ENCODE measurements at places on chromosomes 5 and 9. TPM values are rescaled to one million over a fixed set of nuclear protein-coding genes. Genes with fewer than 3 reads are reported as not detected.

DNA sequence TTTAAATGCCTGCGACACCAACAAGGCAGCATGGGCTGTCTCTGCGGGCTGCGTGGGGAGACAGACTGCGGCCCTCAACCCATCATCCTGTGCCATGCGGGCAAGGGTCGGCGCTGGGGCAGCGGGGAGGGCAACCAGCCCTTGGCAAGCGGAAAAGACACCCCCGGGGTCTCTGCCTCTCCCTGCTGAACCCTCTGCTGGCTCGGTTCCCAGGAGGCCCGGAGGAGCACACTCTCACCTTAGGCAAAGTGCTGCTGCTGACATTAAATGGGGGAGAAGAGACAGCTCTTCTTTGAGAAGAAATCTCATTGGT lies 129.6 kb upstream of the PPP1R26 start:
- H3K4me1 ChIP-seq, result no peaks in the 10 kb centered on the region
- DNase-seq, result no peak
- no peaks in the 10 kb centered on the region for H3K36me3 ChIP-seq
- H3K27me3 ChIP-seq, result peaks cover 98% of the 10 kb centered on the region
- H3K27ac ChIP-seq, result no peak overlapping the region
- H3K4me3 ChIP-seq, result no peak overlapping the region

- no peaks in the 10 kb centered on the region for H3K36me3 ChIP-seq
- H3K27me3 ChIP-seq, result no peaks in the 10 kb centered on the region
- no peak for DNase-seq
- no peak overlapping the region for H3K27ac ChIP-seq
- H3K4me3 ChIP-seq, result no peak overlapping the region
- H3K4me1 ChIP-seq, result no peaks in the 10 kb centered on the region
Measured at GRCh38 chr5:40446910-40447309, 232.8 kb upstream of the PTGER4 start.

- H3K27ac ChIP-seq, result no peak overlapping the region
- peaks cover 51% of the 10 kb centered on the region for H3K36me3 ChIP-seq
- H3K4me3 ChIP-seq, result no peak overlapping the region
- DNase-seq, result no peak
- no peaks in the 10 kb centered on the region for H3K27me3 ChIP-seq
- peaks cover 6% of the 10 kb centered on the region for H3K4me1 ChIP-seq
Measured at GRCh38 chr5:172351240-172351778, 67.7 kb upstream of the UBTD2 start.

GRCh38 chr5:158492136-158492535 lies 607.6 kb downstream of the EBF1 start:
- no peak overlapping the region for H3K4me3 ChIP-seq
- H3K27me3 ChIP-seq, result no peaks in the 10 kb centered on the region
- no peaks in the 10 kb centered on the region for H3K36me3 ChIP-seq
- DNase-seq, result no peak
- peaks cover 11% of the 10 kb centered on the region for H3K4me1 ChIP-seq

Gene ADRB2
- total RNA-seq, result 5.1 TPM

Gene MEIKIN
- total RNA-seq, result not detected

Gene NUTM2G
- not detected for total RNA-seq

- H3K36me3 ChIP-seq, result no peaks in the 10 kb centered on the region
- no peak for DNase-seq
- H3K27ac ChIP-seq, result no peak overlapping the region
- peaks cover 5% of the 10 kb centered on the region for H3K4me1 ChIP-seq
- no peaks in the 10 kb centered on the region for H3K27me3 ChIP-seq
- no peak overlapping the region for H3K4me3 ChIP-seq
Measured at GRCh38 chr9:35156781-35157180, 5.0 kb upstream of the UNC13B start.

- H3K36me3 ChIP-seq, result no peaks in the 10 kb centered on the region
- no peaks in the 10 kb centered on the region for H3K27me3 ChIP-seq
- H3K4me1 ChIP-seq, result no peaks in the 10 kb centered on the region
- no peak overlapping the region for H3K27ac ChIP-seq
Measured at GRCh38 chr9:22343218-22343611, 103.4 kb upstream of the DMRTA1 start.

- H3K27ac ChIP-seq, result no peak overlapping the region
- no peaks in the 10 kb centered on the region for H3K36me3 ChIP-seq
- H3K4me3 ChIP-seq, result no peak overlapping the region
- no peaks in the 10 kb centered on the region for H3K27me3 ChIP-seq
Measured at GRCh38 chr9:113957821-113958341, 81.8 kb downstream of the ZNF618 start.

Gene DAB2
- 28.5 TPM for total RNA-seq

GRCh38 chr5:31059889-31060288 lies 133.6 kb upstream of the CDH6 start:
- no peaks in the 10 kb centered on the region for H3K36me3 ChIP-seq
- DNase-seq, result no peak
- no peak overlapping the region for H3K4me3 ChIP-seq
- H3K27ac ChIP-seq, result no peak overlapping the region
- no peaks in the 10 kb centered on the region for H3K27me3 ChIP-seq
- no peaks in the 10 kb centered on the region for H3K4me1 ChIP-seq

DNA sequence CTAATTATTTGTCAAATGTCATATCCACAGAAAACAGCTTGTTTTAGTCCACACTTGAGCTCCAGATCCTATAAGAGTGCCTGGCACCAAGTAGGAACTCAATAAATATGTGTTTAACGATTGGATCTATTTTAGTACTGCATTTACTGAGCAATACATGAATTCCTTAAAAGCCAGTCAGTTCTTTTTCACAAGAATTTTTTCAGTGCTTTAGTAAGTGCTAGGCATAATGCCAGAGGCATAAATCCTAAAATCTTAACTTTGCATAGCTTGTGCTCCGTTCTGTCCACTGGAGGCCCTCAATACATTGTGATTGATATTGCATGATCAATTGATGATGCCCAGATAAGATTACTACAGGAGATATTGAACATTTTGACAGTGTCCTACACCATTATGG lies 67.3 kb upstream of the PCSK5 start:
- H3K4me3 ChIP-seq, result no peak overlapping the region

GRCh38 chr9:88777498-88778312 lies 213.6 kb upstream of the S1PR3 start:
- H3K4me3 ChIP-seq, result no peak overlapping the region
- DNase-seq, result peak; percentile 64
- H3K27me3 ChIP-seq, result no peaks in the 10 kb centered on the region
- H3K27ac ChIP-seq, result peak overlapping the region; percentile 77

DNA sequence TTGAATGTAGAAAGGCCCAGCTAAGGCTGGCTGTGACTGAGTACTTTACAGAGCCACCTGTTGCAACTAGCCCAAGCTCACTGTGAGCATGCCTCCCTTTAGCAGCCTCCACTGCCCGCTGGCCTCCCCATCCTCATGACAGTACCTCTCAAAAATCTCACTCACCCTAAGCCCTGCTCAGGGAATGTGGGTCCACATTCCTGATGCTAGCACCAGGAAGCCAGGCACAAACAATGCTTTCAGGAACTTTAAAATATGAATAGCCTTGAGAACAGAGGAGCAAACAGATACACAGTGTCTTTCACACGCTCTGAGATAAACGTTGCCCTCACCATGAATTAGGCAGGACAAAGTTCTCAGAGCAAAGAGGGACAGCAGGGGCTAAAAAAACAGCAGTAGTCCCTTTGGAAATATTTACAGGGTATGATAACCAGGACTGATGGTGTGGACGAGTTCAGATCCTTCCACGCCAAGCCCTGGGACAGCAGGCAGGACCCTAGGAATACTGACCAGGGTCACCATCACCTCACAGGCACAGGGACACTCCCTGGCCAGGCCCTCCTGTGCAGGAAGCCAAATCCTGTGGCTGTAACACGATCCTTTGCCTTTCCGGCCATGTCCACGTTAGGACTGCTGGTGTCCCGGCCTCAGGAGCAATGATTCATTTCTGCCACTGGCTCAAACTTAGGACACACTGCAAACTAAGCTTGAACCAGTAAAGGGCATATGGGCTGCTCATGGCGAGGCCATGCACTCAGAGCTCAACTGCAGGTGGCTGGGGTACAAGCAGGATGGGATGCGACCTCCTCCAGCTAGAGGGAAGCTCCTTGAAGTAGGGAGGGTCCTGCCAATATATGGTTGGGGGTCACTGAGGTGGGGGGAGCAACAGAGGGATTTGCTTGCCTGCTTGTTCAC lies 9.6 kb downstream of the ACSL6 start:
- no peaks in the 10 kb centered on the region for H3K36me3 ChIP-seq
- H3K4me1 ChIP-seq, result peaks cover 26% of the 10 kb centered on the region
- H3K4me3 ChIP-seq, result no peak overlapping the region
- no peak for DNase-seq

DNA sequence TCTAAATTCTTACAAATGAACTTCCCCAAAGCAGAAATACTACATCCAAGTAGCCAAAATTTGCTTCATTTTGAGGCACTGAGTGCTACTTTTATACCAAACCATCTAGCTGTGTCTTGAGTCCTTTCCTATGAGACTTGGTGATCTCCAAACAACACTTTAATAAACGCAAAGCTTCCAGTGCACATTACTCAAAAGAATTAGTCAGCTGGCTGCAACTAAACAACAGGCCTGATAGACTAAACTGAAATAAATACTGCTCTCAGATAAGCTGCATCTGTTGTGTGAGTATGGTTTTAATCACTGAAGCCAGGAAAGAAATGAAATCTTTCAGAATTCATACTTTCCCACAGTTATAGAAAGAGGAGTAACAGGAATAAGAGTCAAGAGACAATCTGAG lies 80.3 kb downstream of the VCAN start:
- no peaks in the 10 kb centered on the region for H3K27me3 ChIP-seq
- peak overlapping the region; percentile 53 for H3K27ac ChIP-seq
- peaks cover 16% of the 10 kb centered on the region for H3K4me1 ChIP-seq

DNA sequence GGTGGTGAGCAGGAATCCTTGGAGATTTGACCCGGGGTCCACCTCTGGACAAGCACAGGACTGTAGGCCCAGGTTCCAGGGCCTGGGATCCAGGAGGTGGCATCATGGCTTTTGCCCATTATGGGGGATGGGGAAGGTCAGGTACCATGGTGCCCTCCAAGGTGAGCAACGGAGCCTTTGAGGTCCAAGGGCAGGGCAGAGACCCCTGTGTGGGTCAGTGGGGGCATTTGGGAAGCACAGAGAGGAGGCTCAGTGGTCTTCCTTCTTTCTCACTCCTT lies 117.7 kb downstream of the RXRA start:
- H3K27me3 ChIP-seq, result peaks cover 5% of the 10 kb centered on the region
- no peak for DNase-seq
- H3K4me3 ChIP-seq, result no peak overlapping the region
- no peaks in the 10 kb centered on the region for H3K36me3 ChIP-seq

DNA sequence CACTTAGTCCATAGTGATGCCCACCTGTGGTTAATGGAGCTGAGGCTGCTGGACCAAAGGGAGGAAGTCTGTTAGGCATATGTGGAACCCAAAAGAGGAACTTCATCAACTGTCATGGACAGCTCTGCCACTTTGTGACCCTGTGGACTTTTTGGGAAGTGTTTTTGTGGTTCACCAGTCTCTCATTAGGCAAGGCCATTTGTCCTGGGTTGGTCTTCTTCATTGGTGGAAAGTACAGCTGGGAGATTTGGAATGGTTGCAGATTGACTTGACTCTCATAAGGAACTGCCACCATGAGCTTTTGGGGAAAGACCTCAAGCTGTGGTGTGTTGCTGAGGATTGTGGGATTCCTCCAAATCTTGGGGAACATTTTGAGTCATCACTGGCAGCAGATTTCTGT lies 31.9 kb upstream of the IL12B start:
- no peaks in the 10 kb centered on the region for H3K36me3 ChIP-seq
- H3K27me3 ChIP-seq, result no peaks in the 10 kb centered on the region
- no peak overlapping the region for H3K4me3 ChIP-seq
- DNase-seq, result no peak
- H3K27ac ChIP-seq, result no peak overlapping the region
- H3K4me1 ChIP-seq, result no peaks in the 10 kb centered on the region

Gene TUT7
- 15.0 TPM for total RNA-seq

GRCh38 chr5:66356011-66356565 lies 212.0 kb downstream of the SREK1 start:
- H3K36me3 ChIP-seq, result no peaks in the 10 kb centered on the region
- DNase-seq, result no peak
- no peaks in the 10 kb centered on the region for H3K27me3 ChIP-seq
- H3K4me3 ChIP-seq, result no peak overlapping the region
- peak overlapping the region; percentile 66 for H3K27ac ChIP-seq

DNA sequence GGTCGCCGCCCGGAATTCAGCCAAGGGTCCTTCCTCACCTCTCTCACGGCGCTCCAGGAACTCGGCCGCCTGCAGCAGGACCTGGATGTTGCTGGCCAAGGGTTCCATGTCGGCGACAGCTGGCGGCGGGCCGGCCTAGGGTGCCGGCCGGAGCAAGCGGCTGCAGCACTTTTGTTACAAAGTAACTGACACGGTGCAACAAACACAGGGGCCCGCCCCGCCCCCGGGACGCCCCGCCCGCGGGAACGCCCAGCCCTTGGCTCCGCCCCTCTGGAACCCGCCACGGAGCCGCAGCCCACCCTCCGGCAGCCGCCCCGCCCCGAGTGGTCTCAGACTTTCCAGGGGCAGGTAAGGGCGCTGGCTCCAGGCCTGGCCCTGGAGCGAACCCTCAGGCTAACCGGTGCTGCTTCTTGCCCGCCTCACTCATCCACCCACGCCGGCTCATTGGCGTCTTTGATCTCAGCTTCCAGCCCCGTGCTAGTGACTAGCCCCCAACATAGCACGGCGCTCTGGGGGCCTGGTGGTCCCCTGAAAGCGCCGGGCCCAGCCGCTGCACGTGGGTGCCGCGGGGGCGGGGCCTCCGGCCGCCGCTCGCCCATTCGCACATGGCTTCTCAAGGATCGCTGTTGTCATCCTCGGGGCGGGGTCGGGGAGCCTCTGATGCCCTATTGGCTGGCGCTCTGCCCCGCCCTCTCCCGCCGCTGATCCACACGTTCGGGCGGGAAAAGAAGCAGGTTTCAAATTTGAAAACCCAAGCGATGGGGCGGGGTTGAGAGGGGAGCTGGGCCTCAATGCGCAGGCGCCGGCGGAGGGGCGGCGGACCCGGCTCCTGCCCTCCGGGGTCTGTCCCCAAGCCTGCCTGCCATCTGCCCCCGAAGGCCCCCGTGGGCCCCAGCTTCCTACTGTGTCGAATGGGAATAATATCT lies at the start of gene MXD3:
Gene MXD3, minus strand, starts transcription at position 176 of the 926 bp plus-strand sequence. Its CDS starts 68 bp downstream, at position 108.
- DNase-seq, result peak; percentile 98
- peak within 1 kb of the TSS; percentile 70 for H3K4me3 ChIP-seq

GRCh38 chr5:39494107-39494510 lies 69.3 kb upstream of the DAB2 start:
- H3K4me3 ChIP-seq, result no peak overlapping the region
- H3K36me3 ChIP-seq, result no peaks in the 10 kb centered on the region
- DNase-seq, result no peak
- H3K27ac ChIP-seq, result peak overlapping the region; percentile 47

Data from left ventricle myocardium inferior (tissue), 1 donor.